ENCODE measurements at places on chromosomes 2 and 18. TPM values are rescaled to one million over a fixed set of nuclear protein-coding genes. Genes with fewer than 3 reads are reported as not detected.

Gene SLC9A4
- not detected for total RNA-seq

Gene CDC42EP3
- 217 TPM for total RNA-seq

Gene CRYGD
- not detected for total RNA-seq

DNA sequence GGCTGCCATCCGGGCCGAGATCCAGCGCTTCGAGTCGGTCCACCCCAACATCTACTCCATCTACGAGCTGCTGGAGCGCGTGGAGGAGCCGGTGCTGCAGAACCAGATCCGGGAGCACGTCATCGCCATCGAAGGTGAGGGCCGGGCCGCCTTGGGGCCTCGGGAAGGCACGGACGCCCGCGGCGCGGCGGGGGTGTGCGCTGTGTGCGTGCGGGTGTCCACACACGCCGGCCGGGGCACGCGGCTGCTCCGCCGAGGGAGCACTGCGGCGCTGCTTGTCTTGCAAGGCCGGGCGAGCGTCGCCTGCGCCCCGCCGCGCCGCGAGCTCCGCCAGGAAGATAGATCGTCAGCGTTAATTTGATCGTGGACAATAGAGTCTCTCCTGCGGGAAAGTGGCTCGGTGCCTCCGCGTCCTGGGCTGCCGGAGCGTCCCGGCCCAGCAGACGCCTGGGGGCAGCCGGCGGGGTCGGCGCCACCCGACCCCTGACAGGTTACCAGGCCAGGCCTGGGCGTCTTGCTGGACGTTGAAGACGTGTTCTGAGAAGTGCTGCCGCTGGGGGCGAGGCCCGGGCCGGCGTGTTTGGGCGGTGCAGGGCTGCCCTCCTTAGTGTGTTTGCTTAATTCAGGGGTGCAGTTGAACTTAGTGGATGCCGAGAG, 1.0 kb downstream of the AGAP1 start:
- no peak for DNase-seq

DNA sequence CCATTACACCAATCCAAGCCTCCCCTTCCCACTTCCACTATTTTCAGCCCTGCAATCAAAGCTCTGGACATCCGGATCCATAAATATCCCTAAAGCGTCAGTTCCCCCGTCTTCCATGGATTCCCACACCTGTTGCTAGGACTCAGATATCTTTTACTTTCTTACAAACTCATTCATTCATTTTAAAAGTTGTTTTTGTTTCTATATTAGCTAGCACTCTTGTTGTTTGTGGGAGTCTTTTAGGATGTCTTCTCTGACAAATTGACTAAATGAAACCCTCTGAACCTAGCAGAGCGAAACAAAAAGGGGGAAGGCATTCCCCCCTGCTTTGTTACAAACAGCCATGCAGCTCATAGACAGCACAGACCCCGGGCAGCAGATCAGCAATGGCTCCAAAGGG, 9.0 kb upstream of the NBAS start:
- no peak for DNase-seq

- no peak for DNase-seq
Measured at GRCh38 chr2:214310319-214310718, 100.5 kb upstream of the VWC2L start.

- DNase-seq: no peak
Measured at GRCh38 chr2:70081221-70081620, 6.1 kb upstream of the PCBP1 start.

- no peak for DNase-seq
Measured at GRCh38 chr2:180360283-180360618, 353.2 kb upstream of the CWC22 start.

Data from esophagus muscularis mucosa (tissue), 4 donors.